ENCODE measurements at places on chromosomes 11 and 22.

DNA sequence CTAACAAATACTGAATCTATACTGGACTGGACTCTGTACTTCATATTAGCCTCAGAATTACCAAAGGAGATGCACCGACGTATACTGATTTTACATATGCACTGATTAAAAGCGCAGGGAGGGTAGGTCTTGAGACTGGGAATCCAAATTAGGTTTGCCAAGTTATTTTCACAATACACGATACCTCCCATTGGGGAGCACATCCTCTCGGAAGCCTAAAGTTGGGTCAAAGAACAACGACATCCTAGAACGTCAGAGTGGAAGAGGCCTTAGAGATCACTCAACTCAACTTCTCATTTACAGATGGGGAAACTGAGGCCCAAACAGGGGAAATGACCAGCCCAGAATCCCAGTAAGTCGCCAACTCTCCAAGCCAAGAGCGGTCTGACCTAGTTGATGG lies 626 bp downstream of the DNAL4 start:
- no peak for DNase-seq

DNA sequence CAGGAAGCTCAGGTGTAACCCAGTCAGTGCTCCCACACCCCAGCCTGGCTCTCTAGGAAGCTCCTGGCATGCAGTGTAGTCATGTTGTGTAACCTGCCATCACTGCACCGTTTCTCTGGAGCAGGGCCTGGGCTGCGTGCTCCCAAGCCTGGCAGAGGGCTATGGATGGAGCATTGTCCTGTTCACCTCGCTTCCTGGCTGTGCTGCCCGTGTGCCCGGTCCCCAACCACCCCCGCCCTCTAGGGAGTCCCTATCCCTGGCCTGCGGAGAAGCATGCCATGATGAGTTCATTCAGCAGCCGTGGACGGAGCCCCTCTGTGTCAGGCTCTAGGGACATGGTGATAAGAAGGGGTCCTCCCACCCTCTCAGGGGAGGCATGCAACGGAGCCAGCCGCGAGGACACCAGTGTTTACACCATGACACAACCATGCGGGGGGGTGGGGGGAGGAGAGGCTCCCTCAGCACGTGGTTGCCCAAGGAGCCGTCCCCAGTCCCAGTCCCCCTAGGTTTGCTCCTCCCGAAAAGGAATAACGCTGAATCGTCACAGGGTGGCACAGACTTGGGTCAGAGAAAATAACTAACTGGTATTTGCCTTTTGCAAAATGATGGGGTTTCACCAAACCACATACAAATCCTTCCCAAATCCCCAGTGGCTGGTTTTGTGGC lies 73.1 kb downstream of the FBLN1 start:
- no peak for DNase-seq

DNA sequence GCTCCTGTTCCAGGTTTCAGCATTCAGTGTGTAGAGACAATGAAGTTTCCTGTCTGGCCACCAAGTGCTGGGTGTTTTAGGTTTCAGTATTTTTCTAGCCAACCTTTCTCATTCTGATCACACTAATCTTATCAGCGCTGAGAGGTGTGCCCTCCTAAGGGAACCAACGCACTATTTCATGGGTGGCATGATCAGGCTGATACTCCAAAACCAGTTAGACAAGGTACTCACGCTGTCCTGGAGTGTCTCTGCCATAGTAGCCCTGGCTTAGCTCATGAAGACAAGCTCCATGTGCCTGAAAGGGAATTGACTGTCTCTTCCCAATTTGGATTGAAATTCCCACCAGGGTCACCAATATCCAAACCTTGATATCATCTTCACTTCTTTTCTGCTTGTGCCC lies 8.0 kb upstream of the RAB38 start:
- no peak for DNase-seq

GRCh38 chr11:3021125-3021524 lies 29.0 kb upstream of the NAP1L4 start:
- DNase-seq: no peak

DNA sequence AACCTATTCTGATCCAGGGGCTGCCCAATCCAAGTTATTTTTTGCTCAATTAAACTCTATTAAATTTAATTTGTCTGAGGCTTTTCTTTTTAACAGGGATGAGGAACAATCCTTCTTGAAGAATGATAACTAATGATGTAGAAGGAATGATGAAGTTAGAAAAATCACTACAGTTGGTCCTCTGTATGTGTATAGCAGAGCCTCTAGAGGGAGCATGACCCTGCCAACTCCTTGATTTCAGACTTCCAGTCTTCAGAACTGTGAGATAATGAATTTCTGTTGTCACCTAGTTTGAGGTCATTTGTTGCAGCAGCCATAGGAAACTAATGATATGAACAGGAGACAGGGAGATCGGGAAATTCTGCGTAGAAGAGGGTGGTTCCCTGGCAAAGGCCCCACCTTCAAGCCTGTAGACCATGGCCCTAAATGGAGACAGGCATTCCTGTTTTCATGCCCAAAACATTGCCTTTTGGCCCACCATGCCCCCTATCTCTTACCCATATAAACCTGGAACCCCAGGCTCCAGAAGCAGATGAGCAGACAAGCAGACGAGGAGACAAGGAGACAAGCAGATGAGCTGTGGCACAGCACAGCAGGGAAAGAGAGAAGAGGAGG lies 7.7 kb upstream of the QSER1 start:
- DNase-seq: no peak

DNA sequence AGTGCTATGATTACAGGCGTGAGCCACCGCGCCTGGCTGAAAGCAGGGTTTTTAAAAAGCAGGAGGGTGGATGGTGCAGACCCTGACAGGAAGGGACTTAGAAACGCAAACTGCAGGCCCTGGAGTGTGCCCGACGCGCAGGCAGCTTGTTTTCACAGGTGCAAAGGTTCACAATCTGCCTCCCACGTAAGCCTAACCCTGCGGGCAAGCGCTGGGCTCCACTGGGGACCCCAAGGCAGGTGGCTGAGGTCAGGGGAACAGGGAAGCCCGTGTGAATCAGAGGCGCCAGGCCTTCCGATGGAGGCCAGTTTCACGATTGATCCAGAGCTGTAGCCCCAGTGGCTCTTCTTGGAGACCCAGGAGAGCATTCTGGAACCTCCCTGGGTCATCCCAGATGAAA lies 256.3 kb downstream of the BRD1 start:
- no peak for DNase-seq

GRCh38 chr11:115990004-115990447 lies 485.8 kb upstream of the CADM1 start:
- no peak for DNase-seq

DNA sequence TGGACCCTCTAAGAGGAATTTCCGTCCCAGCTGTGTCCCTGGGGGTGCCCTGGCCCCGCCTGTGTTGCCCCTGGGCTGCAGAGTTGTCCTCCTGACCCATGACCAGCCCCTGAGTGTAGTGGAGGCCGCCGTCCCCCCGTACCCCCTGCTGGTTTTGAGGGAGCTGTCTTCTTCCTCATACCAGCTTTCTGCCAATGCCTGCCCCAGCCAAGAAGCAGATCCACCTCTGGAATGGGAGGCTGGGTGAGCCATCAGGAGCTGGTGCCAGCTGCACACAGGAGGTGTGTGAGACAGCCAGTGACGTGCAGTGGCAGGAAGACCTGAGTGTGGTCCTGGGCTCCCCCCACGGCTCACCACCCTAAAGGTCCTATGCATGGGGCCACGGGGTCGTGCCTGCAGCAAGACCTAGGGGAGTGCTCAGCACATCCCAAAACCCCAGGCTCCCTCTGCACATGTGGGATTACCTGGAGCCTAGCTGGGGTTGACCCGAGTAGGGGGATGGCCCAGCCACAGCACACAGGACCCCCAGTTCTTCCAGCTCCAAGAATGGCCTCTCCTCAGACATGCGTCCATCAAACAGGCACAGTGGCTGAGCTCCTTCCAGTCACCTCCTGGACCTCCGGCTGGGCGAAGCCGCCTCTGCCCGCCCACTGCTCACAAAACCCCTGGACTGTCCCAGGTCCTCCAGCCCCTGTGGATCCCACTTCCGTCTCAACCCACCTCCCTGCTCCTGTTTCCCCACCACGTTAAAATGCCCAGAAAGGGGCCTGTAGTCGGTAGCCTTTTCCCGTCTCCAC lies 647.6 kb downstream of the BRD1 start:
- no peak for DNase-seq

GRCh38 chr11:15544353-15544752 lies 429.6 kb downstream of the INSC start:
- no peak for DNase-seq

DNA sequence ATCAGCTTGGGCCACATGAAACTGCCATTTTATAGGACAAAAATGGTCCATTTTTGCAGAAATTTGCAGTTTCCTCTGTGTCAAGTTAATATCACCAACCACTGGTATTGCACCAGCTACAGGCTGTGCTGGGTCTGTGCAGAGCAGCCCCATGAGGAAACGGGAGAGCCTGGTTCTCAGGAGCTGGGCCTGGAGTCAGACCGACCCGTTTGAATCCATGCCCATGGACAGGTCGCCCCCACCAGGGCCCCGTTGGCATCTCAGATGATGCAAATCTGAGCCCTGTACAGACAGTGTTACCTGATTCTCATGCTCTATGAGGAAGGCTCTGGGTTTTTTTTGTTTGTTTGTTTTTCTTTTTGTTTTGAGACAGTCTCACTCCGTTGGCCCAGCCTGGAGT lies 9.8 kb upstream of the SEC14L6 start:
- DNase-seq: no peak

- no peak for DNase-seq
Observed at GRCh38 chr22:35319244-35319985, 19.7 kb downstream of the TOM1 start.

DNA sequence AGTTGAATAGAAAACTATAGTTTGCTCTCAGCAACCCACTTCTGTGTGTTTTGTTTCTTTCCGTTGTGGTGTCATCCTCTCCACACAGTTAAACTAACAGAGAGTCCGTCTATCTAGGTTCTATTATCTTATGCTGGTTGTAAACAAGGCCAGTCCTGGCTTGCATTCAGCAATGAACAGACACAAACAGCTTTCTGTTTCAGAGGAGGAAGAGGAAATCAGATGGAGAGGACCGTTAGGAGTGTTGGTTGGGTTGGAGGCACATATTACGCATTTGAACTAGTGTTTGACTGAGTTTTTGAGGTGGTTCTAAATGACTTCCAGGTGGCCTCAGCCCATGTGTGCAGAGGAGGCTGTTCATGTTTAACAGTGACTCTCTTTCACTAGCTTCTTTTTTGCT lies 129.5 kb upstream of the SORL1-AS1 start:
- DNase-seq: no peak

DNA sequence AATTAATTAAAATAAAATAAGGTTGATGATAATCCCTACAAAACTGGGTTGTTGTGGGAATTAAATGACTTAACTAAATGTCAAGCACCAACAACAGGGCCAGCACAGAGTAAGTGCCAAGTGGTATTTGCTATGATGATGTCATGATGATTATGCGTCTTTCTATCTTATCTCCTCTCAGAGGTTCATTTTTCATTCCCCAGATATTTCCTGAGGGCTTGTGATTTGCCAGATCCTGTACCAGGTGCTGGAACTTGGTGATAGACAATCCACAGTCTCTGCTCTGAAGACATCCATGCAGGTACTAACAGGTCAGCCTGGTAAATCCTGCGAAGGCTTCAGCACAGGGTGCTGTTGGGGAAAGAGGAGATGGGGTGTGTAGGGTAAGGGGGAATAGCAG lies 8.1 kb upstream of the MYH9 start:
- DNase-seq: no peak

GRCh38 chr22:45127866-45128265 lies 35.9 kb upstream of the NUP50 start:
- DNase-seq: no peak

DNA sequence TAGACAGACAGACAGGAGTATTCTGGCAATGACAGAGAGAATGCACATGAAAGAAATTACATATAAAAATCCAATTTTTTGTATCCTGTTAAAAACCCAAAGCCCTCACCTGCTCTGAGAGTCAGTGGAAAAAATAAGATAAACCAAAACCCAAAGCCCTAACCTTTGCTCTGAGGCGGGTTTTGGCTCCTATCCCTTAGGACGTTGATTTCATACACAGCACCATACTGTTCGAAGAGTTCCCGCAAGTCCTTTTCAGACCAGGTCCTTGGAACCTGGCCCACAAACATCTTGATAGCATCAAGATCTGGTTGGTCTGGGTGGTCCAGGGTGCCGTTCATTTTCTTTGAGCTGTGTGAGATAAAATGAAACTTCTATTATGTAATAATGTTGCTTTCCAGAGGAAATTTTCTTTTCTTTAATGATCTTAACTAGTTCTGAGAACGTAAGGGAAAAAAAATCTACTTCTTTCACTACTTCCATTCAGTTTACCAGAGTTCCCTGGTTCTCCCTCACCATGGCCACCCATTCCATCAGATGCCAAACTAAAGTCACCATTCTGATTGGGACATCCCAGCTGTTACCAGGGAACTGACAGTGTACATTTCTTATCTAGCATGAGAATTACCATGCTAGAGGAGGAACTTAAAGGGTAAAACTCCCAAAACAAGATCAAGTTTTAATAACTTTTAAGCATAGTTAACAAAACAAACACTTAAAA lies 39.9 kb upstream of the RAPSN start:
- DNase-seq: no peak

DNA sequence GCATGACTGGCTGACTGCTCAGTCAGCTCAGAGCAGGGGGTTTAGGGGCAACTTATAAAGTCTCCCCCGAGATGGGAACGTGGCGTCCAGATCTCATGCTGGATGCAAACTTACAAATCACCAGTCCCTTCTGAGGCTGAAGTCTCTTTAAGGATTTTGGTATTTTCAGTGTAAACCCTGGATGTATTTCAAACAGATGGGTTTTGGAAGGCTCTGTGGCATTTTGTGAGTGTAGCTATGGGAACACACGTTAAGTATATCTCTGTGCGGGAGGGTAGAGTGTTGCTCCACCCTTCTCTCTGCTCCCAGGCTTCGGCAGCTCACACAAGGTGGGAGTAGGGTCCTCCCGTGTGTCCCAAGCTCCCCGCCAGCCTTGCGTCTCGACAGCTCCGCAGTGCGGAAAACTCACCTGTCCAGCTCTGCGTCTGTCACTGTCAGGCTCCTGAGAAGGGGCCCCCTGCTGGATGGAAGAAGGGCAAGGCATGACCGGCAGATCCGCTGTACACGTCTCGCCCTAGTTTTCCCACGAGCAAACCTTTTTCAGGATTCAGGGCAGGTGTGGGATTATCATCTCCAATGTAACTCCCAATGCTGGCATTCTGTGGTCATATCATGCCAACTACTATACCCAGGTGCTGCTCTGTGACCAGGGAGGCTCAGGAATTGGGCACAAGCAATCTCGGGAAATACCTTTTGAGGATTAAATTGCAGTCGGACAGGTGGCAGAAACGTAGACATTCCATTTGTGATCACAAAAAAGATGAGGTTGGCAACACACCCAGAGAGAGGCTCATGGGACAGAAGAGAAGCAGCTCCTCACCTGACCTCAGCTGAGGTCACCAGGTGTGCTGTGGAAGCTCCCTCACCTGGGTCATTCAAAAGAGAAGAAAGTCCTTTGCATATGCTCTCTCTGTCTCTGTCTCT lies 313.9 kb upstream of the B3GAT1 start:
- no peak for DNase-seq

- DNase-seq: peak; percentile 34
Observed at GRCh38 chr11:16607675-16608644, 130.5 kb upstream of the C11orf58 start.

GRCh38 chr11:46270684-46271083 lies 6.8 kb upstream of the CREB3L1 start:
- DNase-seq: no peak

All from NCI-H1436 treated with DMSO at 0.1 percent for 48 hours (cell line).